ENCODE measurements at places on chromosomes 4 and X.

DNA sequence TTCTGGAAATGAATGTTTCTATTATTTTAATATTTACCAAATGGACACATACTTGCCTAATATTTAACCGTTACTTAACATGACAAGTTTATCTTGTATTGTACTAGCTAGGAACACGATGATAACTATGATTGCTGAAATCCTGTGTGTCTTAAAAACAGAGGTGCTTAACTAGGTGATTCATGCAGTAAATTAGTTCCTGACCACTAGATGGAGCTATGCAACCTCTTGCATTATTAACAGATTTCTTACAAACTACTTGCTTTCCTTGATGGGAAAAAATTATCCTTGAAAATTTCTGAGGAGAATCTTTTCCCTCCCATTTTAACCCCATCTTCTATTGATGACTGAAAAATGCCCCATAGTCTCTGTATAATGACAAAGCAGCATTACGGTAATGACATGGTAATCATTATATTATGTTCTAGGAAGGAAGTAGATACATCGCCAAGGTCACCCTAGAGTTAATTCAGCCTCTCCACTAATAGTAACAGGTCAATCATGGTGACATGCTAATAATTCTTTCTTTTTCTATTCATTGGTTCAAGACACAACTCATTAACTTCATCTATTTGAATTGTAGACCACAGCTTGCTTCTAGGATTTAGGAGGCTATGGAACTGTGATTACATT, 844.2 kb downstream of the RAPGEF2 start:
- no peak for DNase-seq

DNA sequence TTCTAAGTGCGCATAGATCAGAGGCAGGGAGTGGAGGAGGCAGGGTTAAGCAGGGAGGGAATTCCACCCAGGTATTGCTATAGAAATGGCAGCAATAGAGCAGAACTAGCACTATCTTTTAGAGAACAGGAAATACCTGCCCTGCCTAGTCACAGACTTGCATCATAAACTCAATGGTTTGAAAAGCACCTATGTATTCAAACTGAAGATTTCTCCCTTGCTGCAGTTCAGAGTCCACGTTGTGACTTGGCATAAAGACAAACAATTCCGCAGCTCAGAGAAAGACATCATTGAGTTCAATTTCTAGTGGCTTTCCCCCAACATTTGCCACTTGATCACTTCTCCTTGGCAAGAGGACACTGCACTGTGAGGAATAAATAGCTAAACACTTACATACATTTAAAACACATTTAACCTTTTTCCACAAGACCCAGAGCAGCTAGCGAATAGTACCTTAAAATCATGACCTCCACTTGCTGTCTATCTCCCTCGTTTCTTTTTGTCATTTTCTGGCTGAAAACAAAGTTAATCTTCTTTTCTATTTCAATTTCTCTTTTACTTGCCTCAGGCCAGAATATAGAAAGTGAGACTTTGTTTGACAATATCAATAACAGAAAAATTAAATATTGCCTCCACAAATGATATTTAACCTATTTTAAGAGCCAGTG, 42.4 kb downstream of the SLC7A11 start:
- no peak for DNase-seq

GRCh38 chr4:87805971-87806370, 6.6 kb downstream of the IBSP start:
- DNase-seq = no peak

DNA sequence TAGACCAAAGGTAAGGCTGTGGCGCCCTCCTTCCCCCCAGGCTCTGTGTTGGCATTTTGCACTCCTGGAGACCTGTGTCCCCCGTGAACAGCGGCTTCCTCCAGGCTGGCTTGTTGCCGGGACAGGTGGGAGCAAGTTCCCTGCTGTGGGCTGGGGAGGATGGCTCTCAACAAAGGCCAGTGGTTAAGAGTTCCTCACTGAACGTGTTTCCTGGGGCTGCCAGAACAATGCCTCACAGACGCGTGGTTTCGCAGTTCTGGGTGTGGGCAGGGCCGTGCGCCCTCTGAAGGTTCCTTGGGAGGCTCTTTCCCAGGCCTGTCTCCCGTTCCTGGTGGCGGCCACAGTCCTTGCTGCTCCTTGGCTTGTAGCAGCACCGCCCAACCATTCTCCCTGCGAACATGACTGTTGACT, 33.4 kb downstream of the NELFA start:
- no peak for DNase-seq

DNA sequence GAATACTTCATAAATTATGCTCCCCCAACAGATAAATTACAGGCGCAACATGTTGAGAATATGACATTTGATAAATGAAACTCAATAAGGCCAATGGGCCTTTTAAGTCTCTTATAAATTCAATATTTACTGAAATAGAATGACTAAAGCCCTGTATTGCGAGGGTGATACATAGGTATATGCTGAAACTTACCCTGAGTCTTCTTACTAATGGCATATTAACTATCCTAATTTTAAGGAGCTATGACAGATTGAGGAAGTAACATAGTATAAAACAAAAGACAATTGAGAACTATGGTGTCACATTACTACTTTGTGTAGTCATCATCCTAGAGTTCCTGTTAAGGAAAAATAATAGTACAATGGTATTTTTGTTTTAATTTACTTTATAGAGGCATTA, 440.7 kb downstream of the IL15 start:
- no peak for DNase-seq

DNA sequence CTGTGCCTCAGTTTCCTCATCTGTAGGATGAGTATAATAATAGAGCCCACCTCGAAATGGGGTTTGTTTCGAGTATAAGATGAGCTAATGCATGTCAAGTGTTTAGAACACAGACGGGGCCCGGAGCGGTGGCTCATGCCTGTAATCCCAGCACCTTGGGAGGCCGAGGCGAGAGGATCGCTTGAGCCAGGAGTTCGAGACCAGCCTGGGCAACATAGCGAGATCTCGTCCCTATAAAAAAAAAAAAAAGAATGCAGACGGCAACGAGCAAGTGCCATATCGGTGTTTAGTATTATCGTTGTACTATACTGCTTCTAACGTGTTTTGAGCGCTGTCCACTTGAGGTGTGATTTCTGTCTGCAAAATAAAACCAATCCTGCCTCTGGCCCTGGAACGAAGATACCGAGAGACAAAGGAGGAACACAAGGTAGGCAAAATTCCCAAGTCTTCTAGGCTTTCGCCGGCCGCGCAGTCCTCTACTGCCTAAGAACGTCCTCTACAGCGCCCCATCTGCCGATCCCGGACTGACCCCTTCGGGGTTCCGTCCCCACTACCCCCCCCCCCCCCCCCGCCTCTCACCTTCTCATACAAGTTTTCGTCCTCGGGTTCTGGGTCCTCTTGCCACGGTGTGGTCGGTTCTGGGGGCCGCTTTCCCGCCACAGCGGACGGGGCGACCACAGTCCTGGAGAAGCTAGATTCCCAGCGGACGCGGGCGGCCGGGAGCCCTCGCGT, 442 bp downstream of the NDUFB11 start:
- peak; percentile 79 for DNase-seq

DNA sequence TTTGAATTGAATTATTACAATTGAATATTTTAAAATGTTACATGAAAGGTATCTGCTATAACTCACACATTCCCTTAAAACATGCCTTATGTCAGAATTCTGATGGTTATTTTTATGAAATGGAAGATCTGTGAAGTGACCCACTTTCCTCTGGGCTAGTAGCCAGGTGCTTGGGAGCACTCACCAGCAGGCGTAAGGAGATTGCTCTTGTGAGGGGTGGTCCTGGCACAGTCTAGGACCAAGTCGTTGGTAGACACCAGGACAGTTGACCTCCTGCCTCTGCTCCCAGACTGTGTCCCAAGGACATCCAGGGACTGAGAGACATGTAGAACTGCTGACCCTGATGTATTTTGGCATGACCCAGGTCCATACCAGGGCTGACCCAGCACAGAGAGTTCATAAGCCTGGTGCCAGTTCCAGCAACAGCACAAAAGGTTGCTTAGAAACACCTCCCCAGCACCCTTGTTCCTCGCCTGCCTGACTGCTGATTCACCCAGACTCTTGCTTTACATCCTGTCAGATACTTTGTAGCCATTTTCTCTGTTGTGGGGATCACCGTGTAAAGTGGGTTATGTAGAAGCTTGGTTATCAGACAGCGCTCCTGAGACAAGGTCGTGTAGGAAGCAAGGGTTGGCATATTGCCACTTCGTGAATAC, 48.5 kb downstream of the NELFA start:
- DNase-seq = no peak

DNA sequence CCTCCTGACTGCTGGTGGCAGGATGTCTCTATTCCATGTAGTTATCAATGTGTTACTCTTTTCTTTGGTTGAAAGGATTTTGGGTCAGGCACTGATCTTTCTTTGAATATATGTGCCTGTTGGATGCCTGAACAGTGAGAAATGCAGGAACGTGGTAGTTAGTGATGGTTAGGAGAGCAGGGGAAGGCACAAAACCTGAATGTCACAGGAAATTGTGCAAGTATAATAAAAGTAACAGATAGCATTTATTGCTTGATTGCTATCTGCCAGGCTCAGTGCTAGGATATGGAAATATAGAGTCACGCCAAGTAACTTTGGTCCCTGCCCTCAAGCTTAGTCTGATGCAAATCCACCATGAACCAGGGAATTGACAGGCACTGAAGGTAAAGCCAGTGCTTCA, 219.8 kb upstream of the FAT1 start:
- DNase-seq = no peak

DNA sequence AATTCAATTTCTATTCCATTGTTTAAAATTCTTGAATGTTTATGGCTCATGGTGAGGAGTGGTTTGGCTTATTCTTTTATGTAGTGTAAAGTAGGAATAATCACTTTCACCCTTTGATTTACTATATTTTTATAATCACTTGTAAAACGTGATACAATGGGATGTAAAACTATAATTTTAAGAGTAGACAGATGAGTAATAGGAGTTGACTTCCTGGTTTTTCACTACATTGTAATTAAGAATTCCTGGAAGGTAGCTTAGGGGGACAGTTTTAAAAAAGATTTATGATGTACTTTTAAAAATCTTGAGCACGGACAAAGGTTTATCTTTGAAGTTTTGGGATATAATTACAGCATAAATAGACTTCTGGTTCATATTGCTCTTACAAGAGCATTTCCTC, 65.3 kb downstream of the PDGFC start:
- DNase-seq = no peak
